BE2C (cell line): ENCODE measurements at places on chromosomes 11 and 22.
A peak's percentile ranks its signal among the peaks of the same experiment; 100 is the strongest.

DNA sequence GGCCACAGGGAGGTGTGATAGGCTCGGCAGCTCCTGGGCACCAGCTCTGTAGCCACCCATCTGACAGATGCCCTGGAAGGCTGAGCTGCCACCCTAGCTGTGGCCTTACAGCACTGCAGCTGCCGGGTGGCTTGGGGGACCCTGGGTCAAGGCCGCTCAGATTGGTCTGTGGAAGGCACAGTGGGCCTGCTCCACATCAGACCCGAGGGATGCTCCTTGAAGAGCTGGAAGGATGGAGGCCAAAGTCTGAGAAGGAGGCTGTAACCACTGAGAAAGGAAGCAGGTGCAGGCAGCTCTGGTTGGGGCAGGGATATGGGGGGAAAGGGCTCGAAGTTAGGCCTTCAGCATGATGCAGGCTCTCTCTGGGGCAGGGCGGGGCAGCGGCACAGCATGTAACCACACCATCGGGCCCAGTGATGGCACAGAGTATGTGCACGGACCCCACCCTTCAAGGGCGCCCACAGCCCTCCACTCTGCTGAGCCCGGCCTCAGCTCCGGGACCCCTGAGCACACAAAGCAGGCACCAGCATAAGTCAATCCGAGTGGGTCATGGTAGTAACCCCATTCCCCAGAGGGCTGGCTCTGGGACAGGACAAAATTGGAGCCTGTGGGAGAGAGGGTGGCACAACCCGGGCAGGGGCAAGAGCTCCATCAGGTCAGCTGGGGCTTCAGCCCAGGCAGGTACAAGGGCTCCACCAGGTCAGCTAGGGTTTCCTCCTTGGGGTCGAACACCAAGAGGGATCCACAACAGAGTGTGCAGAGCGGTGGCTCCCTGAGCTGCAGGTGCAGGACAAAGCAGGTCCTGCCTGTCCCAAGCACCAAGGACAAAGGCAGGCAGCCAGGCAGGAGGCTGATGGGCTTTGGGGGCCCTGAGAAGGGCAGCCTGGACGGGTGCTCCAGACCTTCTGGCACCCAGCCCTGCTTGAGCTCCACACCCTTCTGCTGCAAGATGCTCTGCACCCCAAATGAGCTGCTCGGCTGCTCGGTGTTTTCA, 1511.1 kb downstream of the BRD1 start:
- DNase-seq, result no peak

GRCh38 chr22:49094858-49095257, 732.8 kb downstream of the BRD1 start:
- no peak for DNase-seq

DNA sequence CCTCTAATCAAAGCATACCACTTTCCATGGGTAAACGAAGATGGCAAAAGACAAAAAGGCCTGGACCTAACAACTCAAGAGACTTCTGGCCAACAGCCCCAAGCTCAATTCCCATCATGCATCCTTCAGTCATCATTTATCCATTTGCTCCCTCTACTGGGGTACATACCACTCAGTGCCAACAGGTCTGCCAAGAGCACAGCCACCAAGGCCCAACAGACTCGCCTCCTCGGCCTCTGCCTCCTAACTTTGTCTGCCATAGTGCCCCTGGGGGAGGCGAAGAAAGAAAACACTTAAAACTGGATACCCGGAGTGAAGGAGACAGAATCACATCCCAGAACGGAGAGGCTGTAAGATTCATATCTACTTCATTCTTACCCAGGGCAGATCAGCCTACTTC, 1.1 kb downstream of the HYOU1 start:
- DNase-seq, result peak; percentile 36

- no peak for DNase-seq
These were observed 2.9 kb downstream of the SF3B2 start for GRCh38 chr11:66055021-66055420.

DNA sequence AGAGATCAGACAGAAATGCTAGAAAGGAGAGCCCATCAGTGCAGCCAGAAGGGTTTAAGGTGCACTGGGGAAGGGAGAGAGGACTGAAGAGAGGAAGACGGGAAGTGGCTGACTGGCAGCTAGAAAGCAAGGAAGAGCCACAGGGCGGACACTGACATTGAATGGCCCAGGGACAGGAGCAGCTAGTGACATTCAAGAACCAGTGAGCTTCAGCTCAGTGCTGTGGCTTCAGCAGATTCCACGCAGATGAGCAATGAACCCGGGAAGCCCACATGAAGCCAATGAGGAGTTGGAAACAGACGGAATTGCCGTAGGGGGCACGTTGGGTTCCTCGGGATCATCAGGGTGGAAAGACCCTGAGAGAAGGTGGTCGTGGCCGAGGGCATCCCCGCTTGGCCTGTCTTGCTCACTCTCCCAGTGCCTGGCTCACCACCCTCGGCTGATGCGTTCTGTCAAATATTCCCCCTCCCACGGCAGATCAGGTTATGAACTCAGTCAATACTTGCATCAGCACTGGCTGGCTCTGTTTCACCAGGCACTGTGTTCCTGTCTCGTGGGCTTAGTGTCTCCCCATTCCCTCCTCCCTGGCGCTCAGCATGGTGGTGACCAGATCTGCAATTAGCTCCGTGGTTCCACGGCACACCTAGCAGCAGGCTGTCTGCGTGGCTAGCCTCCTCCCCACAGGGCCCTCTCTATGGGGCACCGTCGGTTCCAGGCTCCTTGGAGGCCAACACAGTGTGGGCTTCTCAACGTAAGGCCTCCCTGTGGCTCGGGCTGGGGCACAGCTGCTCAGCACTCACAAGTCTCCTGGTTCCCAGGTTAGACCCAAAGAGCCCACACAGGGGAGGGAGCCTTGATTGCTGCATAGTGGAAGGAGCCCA, 145.5 kb downstream of the TRIM29 start:
- DNase-seq, result no peak

DNA sequence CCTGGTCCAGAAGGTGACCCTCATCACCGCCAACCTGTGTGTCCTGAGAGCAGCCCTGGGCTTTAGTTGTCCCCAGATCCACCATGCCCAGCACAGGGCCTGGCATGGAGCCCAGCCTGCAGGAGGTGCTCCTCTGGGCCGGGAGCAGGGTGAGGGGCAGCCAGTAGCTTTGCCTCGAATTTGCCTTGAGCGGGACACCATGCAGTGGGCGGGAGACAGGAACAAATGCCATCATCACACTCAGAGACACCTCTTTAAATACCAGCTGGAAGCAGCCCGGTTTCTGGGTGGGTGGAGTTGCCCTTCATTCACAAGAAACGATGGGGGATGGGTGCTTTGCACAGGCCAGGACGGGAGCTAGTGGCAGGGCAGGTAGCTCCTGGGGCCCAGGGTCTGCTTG, 19.3 kb downstream of the FLRT1 start:
- DNase-seq, result no peak

GRCh38 chr11:69539416-69540117, 58.1 kb downstream of the LINC01488 start:
- DNase-seq, result no peak

- no peak for DNase-seq
These were observed 333.0 kb upstream of the NARS2 start for GRCh38 chr11:78907636-78908035.

- no peak for DNase-seq
These were observed 53.5 kb downstream of the ENTHD1 start for GRCh38 chr22:39839917-39840510.

DNA sequence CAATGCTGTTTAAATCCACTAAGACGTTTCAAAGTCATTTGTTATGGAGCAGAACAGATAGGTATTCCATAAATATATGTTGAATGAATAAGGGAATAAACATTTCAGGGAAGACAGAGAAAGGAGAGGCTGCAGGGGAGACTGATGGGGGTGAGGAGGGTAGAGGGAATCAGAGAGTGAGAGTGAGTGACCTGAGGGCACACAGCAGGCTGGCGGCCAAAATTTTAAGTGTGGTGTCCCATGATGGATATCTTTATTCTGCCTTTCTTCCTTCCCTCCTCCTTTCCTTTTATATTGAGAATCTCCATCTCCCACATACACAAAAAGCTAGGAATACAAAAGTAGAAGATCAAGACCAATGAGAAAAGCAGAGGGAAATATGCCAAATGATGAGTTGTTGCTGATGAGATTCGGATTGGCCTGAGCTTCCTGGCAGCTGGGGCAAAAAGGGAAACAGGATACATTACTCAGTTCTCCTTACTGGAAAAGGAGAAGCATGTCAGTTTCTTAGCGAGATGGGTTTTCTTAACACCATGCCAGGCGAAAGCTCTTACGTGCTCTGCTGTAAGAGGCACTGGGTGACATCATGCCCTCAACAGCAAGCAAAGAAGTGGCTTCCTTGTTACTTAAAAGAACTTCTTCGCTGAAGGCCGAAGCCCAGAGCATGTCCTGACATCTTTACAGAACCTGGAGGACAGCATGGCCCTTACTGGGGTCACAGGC, 11.2 kb upstream of the CYTH4 start:
- DNase-seq, result no peak

DNA sequence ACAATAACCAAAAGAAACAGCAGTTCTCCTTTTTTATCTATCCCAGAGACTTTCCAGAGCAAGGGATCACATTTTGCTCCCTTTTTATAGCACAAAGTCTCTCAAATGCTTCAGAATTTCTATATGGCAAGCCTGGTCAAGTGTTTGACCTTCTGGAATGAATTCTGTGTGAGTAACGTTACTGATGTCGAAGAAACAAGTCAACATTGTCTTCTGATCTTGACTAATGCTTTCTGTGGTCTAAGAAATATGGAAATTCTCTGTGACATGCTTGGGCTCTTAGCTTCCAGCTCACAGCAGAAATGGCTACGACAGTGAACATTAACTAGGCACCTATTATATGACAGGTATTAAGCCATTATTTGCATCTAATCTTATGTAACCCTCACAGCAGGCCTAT, 411.7 kb downstream of the CADM1 start:
- no peak for DNase-seq
